SW 1271 (cell line): ENCODE measurements at places on chromosomes 5 and 9.

- no peak for DNase-seq
These were observed 37.9 kb upstream of the DPYSL3 start for GRCh38 chr5:147547730-147548129.

DNA sequence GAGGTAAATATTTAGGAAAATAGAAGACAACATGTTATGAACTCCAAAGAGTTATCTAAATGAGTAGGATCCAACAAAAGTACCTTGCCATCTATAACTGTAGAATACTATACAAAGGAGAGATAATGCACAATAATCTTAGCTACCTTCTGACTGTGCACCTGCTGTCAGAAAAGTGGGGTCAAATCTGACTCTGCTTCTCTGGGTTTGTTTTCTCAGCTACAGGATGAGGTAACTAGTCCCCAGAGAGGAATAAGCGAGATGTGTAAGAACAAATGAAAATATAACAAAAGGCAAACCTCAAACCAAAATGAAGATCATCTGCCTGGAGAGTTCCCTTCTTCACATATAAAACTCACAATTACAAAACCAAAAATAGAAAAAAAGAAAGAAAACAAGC lies 204.8 kb downstream of the DCP2 start:
- DNase-seq, result no peak

GRCh38 chr9:125021069-125021468 lies 80.2 kb upstream of the GOLGA1 start:
- no peak for DNase-seq

DNA sequence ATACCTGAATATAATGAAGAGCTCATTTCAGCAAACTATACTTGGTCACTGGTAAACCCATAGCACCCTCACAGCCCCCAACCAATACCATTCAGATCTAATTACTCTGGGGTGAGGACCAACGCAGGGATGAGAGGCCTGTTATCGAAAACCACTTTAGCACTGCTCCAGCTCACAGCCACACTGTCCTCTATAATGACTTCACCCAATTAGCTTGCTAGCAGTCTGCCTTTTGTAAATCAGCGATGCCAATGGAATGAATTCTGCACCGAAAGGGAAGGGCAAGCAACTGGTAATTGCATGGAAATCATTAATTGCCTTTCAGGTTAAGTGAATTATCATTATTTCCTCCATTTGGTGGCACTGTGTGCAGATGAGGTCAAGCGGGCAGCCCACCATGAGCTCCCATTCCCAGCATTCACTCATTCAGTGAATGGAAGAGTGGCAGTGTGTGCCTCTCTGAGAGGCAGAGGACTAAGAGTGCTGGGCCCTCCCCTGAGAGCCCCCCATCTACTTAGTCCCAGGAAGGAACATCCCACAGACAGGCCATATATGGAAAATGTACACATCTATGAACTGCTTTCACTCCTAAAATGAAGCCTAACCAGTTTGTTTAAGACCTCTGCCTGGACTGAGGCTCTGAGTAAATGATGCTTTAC lies 262.1 kb downstream of the SPOCK1 start:
- DNase-seq, result no peak

DNA sequence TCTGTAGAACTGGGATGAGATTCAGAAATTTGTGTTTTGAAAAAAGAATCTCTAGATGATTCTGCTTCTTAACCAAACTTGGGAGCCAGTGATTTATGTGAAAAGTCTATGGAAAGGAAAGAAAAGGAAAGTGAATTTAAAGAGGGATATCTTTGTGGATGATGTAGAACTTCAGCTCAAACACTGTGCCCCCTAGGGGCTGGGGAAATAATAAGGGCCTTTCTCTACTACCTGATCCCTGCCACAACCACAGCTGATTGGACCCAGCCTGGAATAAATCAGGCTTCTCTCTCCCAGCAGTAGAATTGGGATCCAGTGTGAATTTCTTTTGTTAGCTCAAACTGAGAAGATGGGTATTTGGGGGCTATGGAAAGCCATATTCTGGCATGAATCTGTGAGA lies 155.0 kb downstream of the PRELID2 start:
- DNase-seq, result no peak

DNA sequence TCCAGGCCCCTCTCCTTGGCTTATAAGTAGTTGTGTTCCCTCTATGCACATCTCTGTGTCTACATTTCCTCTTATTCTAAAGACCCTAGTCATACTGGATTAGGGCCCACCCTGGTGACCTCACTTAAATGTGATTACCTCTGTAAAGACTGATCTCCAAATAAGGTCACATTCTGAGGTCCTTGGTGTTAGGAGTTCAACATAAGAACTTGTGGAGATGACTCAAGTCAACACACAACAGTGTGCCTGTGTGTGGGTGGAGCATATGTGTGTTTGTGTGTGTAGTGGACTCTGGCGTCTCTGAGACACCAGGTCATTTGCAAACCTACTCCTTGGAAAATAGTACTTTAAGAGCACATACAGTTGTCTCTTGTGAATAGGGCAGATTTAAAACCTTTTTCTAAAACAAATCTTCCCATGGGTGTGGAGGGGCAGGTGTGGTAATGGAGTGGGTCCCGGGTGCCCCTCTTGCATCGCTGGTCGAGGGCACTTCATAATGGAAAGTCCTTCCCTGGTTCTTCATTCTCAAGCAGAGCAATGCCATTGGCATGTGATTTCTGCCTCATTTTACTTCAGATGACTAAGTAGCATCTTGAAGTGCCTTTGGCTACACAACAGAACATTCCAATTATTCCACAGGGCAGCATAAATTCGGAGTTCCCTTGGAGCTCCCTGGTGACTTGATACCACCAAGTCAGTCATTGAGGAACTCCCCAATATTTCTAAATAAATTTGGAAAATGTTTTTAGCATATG lies 84.4 kb downstream of the C9orf152 start:
- DNase-seq, result no peak

- no peak for DNase-seq
These were observed 218.1 kb downstream of the AP3B1 start for GRCh38 chr5:78076351-78076750.

- DNase-seq, result no peak
These were observed 28.4 kb downstream of the SPZ1 start for GRCh38 chr5:80348171-80348570.

DNA sequence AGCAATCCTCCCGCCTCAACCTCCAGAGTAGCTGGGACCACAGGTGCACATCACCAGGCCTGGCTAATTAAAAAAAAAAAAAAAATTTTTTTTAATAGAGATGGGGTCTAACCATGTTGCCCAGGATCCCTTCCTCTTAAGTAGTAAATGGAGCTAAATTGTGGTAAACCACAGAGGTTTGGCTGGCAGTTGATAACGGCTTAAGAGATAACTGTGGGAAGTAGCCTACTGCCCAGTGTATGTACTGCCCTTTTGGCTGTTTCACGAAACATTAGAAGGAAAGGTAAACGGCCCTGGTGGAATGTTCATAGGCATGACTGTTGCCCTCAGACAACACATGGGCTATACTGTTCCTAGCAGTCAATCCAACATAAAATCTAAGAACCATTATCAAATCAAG lies 44.4 kb downstream of the HMGCR start:
- DNase-seq, result no peak
